ENCODE measurements at places on chromosomes 7 and 10.
A peak's percentile ranks its signal among the peaks of the same experiment; 100 is the strongest.

- no peak for DNase-seq
Observed at GRCh38 chr7:154879629-154880028, 123.3 kb downstream of the PAXIP1 start.

- DNase-seq, result no peak
Observed at GRCh38 chr10:24622781-24623301, 100.8 kb downstream of the ARHGAP21 start.

DNA sequence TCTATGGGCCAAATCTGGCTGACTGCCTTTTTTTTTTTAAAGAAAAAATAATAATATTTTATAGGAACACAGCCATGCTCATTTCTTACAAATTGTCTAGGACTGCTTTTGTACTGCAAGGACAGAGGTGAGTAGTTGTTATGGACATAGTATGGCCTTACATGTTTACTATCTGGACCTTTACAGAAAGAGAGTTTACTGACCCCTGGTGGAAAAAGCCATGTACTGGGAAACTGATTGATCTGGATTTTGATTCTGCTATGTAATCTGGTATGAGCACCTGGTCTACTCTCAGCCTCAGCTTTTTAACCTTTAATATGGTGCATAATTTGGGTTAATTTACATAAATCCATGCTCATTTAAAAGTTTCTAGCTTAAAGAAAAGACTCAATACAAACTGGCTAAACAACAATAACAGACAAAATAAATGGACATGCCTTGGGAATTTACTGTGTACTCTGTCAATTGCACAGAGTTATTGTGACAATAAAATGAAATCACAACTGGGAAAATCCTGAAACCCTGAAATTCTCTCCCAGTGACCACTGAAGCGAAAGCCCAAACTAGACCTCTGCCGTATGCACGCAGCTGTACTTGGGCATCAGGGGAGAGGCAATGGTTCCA is 260.7 kb downstream of the BMPER start:
- peak; percentile 19 for DNase-seq

- DNase-seq, result no peak
Observed at GRCh38 chr10:49309691-49310411, 10.9 kb downstream of the C10orf71 start.

DNA sequence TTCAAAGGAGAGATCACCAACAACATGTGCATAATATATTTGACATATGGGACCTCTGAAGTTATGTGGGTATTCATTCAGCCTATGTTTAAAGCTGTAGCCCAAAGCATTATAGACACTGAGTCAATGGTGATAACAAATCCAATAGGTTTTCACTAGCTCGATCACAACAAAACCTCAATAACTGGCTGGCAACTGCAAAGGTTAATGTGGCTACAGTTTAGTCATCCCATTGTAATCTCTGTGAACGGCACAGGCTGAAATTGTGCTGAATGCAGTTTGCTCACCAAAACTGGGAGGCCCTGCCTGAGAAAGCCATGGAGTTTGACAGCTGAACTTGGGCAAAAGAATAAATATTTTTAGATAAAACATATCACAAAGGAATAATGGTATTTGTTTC is 152.4 kb upstream of the ADO start:
- no peak for DNase-seq

- no peak for DNase-seq
Observed at GRCh38 chr10:71694039-71694501, 25.5 kb downstream of the C10orf105 start.

DNA sequence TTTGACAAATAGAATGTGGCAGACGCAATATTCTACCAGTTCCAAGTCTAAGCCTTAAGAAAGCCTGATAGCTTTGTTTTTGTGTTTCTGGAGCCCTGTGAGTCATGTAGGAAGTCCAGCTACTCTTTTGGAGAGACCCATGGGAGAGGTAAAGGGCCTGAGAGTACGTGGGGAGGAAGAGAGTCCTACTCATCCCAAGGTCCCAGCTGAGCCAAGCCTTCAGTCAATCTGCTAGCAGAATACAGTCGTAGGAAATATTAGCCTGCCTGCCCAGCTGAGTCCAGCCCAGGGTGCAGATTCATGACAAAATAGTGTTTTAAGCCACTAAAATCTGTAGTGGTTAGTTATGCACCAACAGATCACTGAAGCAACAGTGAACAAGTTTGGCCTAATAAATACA is 9.0 kb upstream of the GNA12 start:
- no peak for DNase-seq

DNA sequence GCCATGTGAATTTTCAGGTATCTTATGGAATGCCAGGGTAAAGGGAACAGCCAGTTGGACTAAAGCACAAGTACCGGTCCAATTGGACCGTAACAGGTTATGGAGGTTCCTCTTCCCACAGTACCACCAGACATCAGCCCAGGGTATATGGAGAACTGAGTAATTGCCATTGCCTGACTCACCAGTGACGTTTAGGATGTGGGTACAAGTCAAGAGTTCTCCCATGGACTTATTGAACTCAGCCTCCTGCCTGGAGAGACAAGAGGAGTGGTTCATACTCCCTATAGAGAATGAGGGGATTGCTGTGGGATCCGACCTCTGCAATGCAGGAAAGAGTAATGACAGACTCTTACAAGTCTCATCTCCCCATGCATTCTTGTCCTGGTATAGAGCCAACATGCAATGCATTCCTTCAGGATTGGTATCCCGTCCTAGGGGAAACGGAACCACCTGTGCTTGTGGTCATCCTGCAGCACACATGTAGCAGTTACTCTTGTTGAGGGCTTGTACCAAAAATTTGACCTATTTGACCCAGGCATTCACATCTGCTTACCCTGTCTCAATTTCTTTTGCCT is 30.7 kb upstream of the ELOVL3 start:
- no peak for DNase-seq

DNA sequence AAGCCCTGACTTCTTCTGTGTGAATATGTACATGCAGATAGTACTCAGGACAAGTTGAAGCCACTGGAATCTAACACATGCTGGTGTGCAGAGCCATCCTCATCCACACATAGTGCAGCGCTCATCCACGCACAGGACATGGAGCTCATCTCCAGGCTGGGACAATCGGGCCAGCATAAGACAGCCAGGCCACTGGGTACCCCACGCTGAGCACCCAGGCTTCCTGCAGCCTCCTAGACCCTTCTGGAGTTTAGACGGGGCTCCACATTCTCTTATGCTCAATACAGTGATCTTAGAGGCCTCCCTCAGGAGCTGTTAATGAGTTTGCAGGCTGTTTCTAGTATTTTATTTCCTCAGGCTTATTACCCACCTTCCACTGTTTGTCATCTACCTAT is 238.9 kb downstream of the TNS3 start:
- no peak for DNase-seq

- no peak for DNase-seq
Observed at GRCh38 chr7:42744746-42745145, 167.1 kb downstream of the C7orf25 start.

DNA sequence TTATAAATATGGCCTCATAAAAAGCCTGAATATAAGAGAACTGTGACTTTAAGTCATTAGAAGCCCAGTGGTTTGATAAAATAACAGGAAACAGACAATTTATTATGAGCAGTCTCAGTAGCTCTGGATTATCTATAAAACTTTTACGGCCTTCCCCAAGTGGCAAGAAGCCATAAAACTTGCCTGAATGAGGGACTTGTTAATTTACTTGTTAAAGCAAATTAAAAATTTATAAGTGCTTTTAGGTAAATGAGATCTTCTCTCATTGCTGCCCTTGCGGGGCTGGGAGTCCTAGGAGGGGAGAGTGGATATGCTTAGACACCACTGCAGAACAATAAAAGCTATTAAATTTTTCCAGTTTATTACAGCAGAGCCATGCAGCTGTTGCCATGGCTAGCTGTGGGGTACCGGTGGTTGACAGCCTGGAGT is 499.9 kb downstream of the AUTS2 start:
- DNase-seq, result no peak

- no peak for DNase-seq
Observed at GRCh38 chr10:83555264-83555663, 584.0 kb upstream of the GHITM start.

GRCh38 chr7:25626451-25627131 is 398.3 kb upstream of the NPVF start:
- no peak for DNase-seq

GRCh38 chr7:46854958-46855473 is 726.9 kb downstream of the TNS3 start:
- no peak for DNase-seq

GRCh38 chr10:127976701-127977356 is 69.9 kb downstream of the PTPRE start:
- no peak for DNase-seq

GRCh38 chr10:26696786-26697162 is 727 bp upstream of the PDSS1 start:
- no peak for DNase-seq

- DNase-seq, result no peak
Observed at GRCh38 chr7:2540133-2540532, 15.2 kb downstream of the BRAT1 start.

DNA sequence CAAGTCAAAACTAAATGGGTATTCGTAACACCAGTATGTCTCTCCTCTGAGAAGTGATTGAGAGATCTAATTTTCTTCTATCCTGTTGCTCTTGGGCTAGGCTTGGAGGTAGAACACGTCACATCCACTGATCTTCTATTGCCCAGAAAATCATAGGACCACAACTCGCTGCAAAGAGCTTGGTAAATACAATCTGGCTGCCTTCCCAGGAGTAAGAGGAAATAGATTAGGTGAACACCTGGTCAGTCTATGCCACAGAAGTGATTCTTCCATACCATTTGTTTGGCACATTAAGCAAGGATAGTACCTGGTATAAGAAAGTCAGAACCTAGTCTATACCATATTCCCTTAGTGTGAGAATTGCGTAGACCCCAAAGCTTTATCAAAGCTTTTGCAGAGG is 129.3 kb upstream of the PHYHIPL start:
- DNase-seq, result no peak

- no peak for DNase-seq
Observed at GRCh38 chr10:119221666-119222065, 14.3 kb downstream of the GRK5 start.

- DNase-seq, result no peak
Observed at GRCh38 chr7:132168239-132168638, 408.0 kb downstream of the PLXNA4 start.

GRCh38 chr7:19772306-19772705 is 1.1 kb downstream of the TMEM196 start:
- DNase-seq, result no peak

DNA sequence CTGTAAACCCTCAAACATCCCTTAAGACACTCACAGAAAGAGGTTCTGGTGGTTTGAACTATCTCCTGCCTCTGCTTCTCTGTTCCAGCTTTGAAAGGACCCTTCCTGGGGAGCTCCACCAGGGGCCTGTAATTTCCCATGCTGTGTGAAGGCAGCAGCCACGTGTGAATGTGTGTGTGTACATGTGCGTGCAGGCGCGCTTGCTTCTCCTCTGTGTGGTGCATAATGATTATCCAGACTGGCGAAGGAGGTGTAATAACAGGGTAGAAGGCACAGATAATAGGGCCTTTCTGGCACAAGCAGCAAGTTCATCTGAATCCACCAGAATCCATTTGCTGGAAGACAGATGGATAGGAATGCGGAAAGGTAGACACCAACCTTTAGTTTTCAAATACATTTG is 466.5 kb downstream of the GRID1 start:
- no peak for DNase-seq

DNA sequence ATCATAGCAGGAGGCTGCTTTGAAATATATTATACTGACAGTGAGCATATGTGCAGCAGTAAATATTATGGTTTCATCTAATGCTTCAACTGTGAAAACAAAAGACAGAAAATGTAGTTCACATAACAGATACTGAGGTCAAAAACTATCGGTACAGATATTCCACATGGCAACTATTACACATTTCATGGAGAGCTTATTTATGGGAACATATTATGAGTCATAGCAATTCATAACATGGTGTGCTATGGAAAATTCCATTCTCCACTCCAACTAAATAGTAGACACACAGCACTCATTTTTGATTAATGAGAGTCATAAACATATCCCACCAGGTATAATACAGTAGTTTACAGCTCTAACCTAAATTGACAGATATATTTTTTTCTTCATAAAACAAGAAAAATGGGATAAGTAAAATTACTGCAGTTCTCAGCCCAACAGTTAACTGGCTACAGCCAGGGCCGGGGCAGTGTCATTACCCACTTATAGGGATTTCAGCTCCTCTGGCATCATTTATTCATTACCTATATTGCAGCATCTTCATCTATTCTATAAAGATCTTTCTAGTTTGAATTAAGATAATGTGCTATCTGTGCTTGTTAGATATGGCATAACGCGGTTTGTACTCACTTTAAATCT is 475.6 kb upstream of the KLF6 start:
- no peak for DNase-seq

- no peak for DNase-seq
Observed at GRCh38 chr7:44267719-44268421, 57.5 kb downstream of the CAMK2B start.

- DNase-seq, result peak; percentile 20
Observed at GRCh38 chr7:47153058-47153457, 428.9 kb downstream of the TNS3 start.

GRCh38 chr7:24284699-24285506 is 913 bp downstream of the NPY start:
- no peak for DNase-seq

DNA sequence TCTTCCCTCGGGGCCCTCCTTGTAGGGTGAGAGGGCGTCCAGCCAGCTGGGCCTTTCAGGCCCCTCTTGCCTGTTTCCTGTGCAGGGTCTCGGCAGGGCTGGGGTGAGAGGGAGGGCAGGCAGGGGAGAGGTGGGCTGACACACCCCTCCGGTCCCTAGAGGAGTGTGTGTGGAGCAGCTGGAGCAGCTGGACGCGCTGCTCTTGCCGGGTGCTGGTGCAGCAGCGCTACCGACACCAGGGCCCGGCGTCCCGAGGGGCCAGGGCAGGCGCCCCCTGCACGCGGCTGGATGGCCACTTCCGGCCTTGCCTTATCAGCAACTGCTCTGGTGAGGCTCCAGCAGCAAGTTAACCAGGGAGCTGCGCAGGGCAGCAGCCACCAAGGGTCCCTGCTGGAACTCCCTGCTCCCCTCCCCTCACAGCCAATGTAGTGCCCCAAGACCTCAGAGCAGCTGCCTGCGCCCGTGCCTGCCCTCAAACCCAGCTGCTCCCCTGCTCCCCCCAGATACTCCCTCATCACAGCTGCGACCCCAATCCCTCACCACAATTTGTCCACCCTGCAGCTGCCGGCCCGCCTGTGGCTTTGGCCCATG is 15.7 kb upstream of the ZNF862 start:
- DNase-seq, result no peak

- no peak for DNase-seq
Observed at GRCh38 chr7:9189703-9190102, 756.3 kb downstream of the NXPH1 start.

GRCh38 chr7:3065724-3066143 is 22.1 kb upstream of the CARD11 start:
- DNase-seq, result peak; percentile 46

GRCh38 chr10:94546049-94546900 is 687 bp downstream of the HELLS start:
- peak; percentile 67 for DNase-seq

DNA sequence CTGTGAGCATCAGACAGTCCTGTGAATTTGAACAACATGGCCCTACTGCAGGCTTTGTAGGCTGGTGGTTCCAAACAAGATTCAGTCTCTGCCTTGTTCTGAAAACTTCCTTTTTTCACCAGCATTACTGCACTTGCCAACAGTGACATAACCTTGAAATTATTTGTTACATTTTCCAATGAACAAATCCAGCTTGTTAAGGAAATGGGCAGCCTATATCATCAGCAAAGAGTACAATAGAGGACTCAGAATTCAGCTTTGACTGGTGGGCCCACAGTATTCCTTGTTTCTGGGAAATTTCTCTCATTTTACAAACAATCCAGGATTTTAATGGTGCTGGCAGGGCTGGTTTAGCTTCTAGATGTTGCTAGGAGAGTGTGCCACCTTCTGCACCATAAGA is 703.7 kb upstream of the FZD8 start:
- no peak for DNase-seq

- no peak for DNase-seq
Observed at GRCh38 chr10:70751991-70752390, 33.2 kb downstream of the TBATA start.

Data from OCI-M1 (cell line).